Panc1 (cell line): ENCODE measurements at places on chromosomes 7 and 10. TPM values are rescaled to one million over a fixed set of nuclear protein-coding genes. Genes with fewer than 3 reads are reported as not detected.

- no peaks in the 10 kb centered on the region for H3K4me1 ChIP-seq
- DNase-seq, result no peak
- no peaks in the 10 kb centered on the region for H3K36me3 ChIP-seq
Measured at GRCh38 chr7:5477126-5477525, 53.5 kb upstream of the TNRC18 start.

Gene DPY19L1
- total RNA-seq, result 103 TPM

- no peaks in the 10 kb centered on the region for H3K4me1 ChIP-seq
- no peak for DNase-seq
- H3K27me3 ChIP-seq, result no peaks in the 10 kb centered on the region; the same call in 1 of the 2 replicates
- no peaks in the 10 kb centered on the region for H3K36me3 ChIP-seq
- no peak overlapping the region for H3K4me3 ChIP-seq
- no peak overlapping the region for H3K27ac ChIP-seq
Measured at GRCh38 chr10:85950921-85951320, 415.7 kb downstream of the GRID1 start.

- H3K4me3 ChIP-seq, result no peak overlapping the region
- H3K4me1 ChIP-seq, result no peaks in the 10 kb centered on the region
- H3K36me3 ChIP-seq, result no peaks in the 10 kb centered on the region
- H3K27me3 ChIP-seq, result no peaks in the 10 kb centered on the region
- no peak overlapping the region for H3K27ac ChIP-seq
- no peak for DNase-seq
Measured at GRCh38 chr7:135888740-135889139, 88.4 kb downstream of the MTPN start.

DNA sequence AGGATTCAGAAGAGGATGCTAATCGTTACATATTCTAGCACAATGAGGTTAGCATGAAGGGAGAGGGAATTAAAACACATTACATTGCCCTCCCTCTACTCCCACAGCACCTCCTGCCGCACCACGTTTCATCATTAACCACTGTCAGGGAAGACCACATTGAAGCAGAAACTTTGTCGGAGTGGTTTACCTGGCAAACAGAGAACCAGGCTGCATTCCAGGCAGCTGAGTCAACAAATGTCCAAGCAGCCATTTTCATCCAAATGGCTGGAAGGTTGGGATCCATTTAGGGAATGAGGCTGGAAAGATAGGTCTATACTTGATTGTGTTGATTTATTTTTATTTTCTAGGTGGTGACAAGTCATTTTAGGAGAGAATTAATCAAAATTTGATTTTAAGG, 273.6 kb downstream of the DYNC1I1 start:
- no peak overlapping the region for H3K27ac ChIP-seq
- no peaks in the 10 kb centered on the region for H3K4me1 ChIP-seq
- no peak overlapping the region for H3K4me3 ChIP-seq

DNA sequence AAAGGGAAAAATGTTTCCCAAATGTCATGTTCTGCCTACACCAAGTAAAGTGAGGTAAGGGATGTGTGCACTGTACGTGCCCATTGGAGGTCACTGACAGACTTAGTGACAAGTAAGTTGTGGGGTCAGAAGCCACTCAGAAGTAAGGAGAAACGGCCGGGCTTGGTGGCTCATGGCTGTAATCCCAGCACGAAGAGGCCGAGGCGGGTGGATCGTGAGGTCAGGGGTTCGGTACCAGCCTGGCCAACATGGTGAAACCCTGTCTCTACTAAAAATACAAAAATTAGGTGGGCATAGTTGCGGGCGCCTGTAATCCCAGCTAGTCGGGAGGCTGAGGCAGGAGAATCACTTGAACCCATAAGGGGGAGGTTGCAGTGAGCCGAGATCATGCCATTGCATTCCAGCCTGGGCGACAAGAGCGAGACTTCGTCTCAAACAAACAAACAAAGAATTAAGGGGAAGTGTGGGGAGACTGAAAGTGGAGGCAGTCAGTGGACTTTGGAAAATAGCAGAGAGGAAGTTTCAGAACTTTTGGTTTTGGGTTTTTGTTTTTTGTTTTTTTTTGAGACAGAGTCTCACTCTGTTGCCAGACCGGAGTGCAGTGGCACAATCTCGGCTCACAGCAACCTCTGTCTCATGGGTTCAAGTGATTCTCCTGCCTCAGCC, 114.8 kb downstream of the WDFY4 start:
- no peaks in the 10 kb centered on the region for H3K36me3 ChIP-seq
- no peaks in the 10 kb centered on the region for H3K4me1 ChIP-seq

DNA sequence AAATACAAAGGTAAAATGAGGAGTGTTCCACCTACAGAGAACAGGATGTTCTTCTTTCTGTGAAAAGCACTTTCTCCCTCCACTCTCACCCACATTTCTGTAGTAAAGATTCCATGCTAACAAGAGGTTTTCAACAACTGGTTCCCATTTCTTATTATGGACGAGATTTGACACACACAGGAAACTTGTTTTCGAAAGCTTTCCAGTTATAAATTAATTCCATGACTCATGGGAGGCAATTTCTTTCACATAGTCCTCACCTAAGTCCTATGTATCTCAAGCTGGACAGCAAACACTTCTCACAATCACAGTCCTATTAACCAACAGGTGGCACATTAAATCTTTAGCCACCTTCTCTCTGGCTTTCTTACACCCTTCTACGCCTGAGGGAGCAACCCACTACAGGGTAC, 24.5 kb downstream of the RAPGEF5 start:
- DNase-seq, result no peak
- H3K4me3 ChIP-seq, result no peak overlapping the region
- H3K4me1 ChIP-seq, result no peaks in the 10 kb centered on the region
- no peaks in the 10 kb centered on the region for H3K36me3 ChIP-seq

- peaks cover 25% of the 10 kb centered on the region for H3K27me3 ChIP-seq
- H3K27ac ChIP-seq, result no peak overlapping the region
- H3K36me3 ChIP-seq, result no peaks in the 10 kb centered on the region
- no peaks in the 10 kb centered on the region for H3K4me1 ChIP-seq
- DNase-seq, result no peak
Measured at GRCh38 chr7:29811586-29811985, 5.3 kb downstream of the WIPF3 start.

Gene ITGB1
- total RNA-seq, result 803 TPM

DNA sequence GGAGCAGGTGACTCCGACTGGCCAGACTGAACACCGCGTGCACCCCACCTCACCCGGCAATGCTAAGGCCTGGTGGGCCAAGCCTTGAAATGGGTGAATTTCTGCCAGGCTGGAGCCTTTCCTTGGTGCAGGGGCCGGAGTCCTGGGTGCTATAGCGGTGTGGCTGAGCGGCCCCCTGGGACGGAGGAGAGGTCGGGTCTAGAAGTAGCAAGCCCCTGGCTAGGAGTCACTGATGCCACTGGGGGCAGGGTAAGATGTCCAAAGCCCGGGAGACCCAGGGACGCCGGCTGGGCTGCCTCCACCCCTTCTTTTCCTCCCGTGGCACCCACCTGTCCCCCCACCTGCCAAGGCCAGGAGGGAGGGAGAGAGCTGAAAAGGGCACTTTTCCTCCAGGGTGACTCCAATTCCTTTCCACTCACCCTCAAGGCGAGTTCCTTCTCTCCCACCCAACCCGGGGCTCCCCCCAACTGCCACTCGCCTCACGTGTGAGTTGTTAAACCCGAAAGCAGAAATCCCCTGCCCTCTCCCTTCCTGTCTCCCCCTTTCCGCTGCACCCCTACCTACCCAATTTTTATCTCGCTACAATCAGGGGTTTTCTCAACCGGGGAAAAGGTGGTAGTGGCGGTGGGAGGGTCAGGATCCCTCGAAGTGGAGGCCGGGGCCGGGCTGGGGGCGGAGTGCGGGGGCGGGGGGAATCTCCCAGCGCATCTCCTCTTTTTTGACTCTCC, 6.0 kb upstream of the GATA3 start:
- H3K4me3 ChIP-seq, result no peak overlapping the region
- DNase-seq, result no peak
- H3K27me3 ChIP-seq, result no peaks in the 10 kb centered on the region
- no peaks in the 10 kb centered on the region for H3K36me3 ChIP-seq
- H3K4me1 ChIP-seq, result no peaks in the 10 kb centered on the region

DNA sequence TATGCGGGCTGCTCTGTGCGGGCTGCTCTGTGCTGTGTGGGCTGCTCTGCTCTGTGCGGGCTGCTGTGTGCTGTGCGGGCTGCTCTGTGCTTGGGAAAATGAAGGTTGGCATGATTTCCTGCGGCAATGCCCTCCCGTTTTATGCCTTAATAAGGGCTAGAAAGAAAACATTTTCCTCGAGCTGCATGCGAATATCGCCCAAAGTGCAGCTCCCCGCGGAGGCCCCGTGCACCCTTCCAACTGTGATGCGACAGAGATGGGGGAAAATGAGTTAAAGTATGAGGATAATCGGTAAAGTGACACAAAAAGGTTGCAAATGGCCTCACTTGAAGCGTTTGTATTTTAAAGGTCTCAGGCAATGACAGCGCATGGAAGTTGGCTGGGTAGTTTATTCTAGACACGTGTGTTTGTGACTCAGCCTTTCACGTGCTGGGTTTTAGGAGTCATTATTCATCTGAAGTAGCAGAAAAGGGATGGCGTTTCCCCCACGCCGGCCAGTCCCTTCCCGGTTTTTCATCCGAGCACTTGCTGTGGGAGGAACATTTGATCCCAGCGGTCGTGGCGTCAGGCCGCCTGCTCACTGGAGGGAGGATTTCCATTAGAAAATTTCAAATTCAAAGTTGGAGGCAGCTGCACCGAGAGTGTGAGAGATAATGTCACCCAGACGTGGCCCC, 220.7 kb downstream of the ADARB2 start:
- peaks cover 5% of the 10 kb centered on the region for H3K27me3 ChIP-seq
- no peak overlapping the region for H3K4me3 ChIP-seq
- no peaks in the 10 kb centered on the region for H3K36me3 ChIP-seq

DNA sequence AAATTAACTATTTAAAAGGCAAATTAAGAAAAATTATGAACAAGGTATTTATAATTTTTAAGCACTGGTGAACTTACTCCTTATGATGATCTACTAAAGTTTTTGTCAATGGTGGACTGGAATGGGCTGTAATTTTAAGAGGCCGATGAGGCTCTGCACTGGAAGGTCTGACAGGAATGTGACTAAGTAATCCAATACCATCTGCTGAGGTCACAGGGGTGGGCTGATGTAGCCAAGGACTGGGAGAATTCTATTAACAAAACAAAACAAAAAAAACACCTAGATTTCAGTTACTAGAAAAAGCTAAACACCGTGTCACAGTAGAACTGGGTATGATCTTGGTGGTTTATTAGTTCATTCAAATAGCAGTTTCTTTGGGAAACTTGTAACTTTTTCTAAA, 75.9 kb downstream of the NRBF2 start:
- H3K4me3 ChIP-seq, result no peak overlapping the region
- peaks cover 6% of the 10 kb centered on the region; the same call in 1 of the 2 replicates for H3K4me1 ChIP-seq
- H3K36me3 ChIP-seq, result peaks cover 53% of the 10 kb centered on the region
- no peak overlapping the region for H3K27ac ChIP-seq

DNA sequence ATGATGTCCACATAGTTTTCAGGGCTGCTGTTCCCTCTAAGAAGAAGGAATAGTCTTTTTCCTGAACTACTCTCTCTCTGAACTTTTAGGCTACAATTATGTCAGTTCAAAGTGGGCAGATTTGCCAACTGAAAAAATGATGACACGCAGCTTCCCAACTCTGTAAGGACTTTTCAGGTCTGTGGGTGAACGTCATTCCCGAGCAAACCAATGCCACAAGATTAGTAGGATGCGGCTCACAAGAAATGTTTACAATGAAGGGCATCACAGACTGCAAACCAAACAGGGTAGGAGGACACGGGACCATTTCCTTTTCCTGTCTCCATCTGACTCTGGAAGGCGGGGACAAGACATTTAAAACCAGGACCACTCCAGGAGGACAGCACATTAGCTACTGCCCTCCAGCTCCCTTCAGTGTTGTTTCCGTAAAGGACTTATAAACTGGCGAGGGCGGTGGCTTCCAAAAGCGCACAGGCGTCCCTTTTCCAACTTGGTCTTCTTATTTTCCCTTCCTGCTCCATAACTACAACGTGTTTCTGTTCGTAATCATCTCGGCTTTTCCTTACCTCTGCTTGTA, 539 bp upstream of the MKLN1 start:
- no peaks in the 10 kb centered on the region; the same call in none of the 2 replicates for H3K36me3 ChIP-seq
- peak; percentile 64 for DNase-seq
- peaks cover 39% of the 10 kb centered on the region for H3K4me1 ChIP-seq
- no peaks in the 10 kb centered on the region for H3K27me3 ChIP-seq

Gene GRID1
- 2.3 TPM for total RNA-seq

DNA sequence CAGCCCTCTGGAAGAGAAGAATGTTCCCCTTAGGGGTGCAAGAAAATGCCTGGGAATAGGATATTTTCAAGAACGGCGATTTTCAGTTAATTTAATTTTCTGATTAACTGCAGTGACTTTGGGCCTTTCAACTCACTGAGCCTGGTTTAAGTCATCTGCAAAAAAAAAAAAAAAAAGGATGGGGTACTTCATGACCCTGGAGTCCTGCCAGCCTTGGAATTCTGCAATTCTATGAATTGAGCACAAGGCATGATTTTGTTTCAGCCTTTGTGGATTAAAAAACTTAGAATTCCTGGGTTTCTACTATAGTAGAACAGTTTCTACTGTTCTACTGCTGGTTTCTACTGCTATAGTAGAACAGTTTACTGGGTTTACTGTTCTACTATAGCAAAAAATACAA, 58.3 kb upstream of the CALD1 start:
- no peaks in the 10 kb centered on the region for H3K4me1 ChIP-seq
- H3K4me3 ChIP-seq, result no peak overlapping the region
- no peaks in the 10 kb centered on the region for H3K27me3 ChIP-seq
- no peak for DNase-seq

GRCh38 chr10:120453886-120454285, 3.1 kb upstream of the PLPP4 start:
- no peak overlapping the region for H3K27ac ChIP-seq
- H3K4me1 ChIP-seq, result no peaks in the 10 kb centered on the region; the same call in 1 of the 2 replicates
- DNase-seq, result no peak
- H3K4me3 ChIP-seq, result no peak overlapping the region
- H3K27me3 ChIP-seq, result peaks cover 29% of the 10 kb centered on the region

DNA sequence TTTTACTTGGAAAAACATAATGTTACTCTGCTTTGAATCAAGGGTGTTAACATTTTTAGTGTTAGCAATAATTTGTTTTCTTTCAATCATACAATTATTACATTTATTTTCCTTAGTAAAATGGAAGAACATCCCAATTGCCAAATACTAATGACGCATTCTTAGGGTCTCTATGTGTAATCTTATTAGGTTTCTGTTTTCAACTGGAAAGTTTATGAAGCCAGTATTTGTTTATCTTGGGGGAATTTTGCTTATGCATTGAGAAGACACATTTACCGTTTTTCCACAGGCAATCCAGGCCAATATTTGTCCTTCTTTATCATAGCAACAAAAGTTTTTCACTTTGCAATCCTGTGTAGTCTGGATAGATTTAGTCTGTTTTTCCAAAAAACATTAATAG, 134.5 kb downstream of the CPED1 start:
- H3K36me3 ChIP-seq, result no peaks in the 10 kb centered on the region
- H3K27ac ChIP-seq, result no peak overlapping the region
- H3K4me1 ChIP-seq, result no peaks in the 10 kb centered on the region
- H3K27me3 ChIP-seq, result no peaks in the 10 kb centered on the region
- DNase-seq, result no peak

- no peaks in the 10 kb centered on the region for H3K36me3 ChIP-seq
- no peaks in the 10 kb centered on the region for H3K4me1 ChIP-seq
- H3K27me3 ChIP-seq, result peaks cover 4% of the 10 kb centered on the region; the same call in 1 of the 2 replicates
- H3K27ac ChIP-seq, result no peak overlapping the region
- no peak for DNase-seq
Measured at GRCh38 chr10:83961620-83962019, 177.7 kb upstream of the GHITM start.

GRCh38 chr10:120735773-120736371, 115.3 kb upstream of the WDR11 start:
- no peaks in the 10 kb centered on the region for H3K4me1 ChIP-seq
- H3K36me3 ChIP-seq, result no peaks in the 10 kb centered on the region
- H3K27ac ChIP-seq, result no peak overlapping the region
- DNase-seq, result no peak
- peaks cover 7% of the 10 kb centered on the region for H3K27me3 ChIP-seq
